ENCODE measurements at places on chromosomes 11 and 22.

GRCh38 chr11:34613015-34613414 is 7.9 kb upstream of the EHF start:
- no peaks in the 10 kb centered on the region for H3K27me3 ChIP-seq
- H3K4me3 ChIP-seq = no peak overlapping the region
- H3K27ac ChIP-seq = no peak overlapping the region
- no peaks in the 10 kb centered on the region for H3K36me3 ChIP-seq
- no peak for DNase-seq

- no peak overlapping the region for H3K4me3 ChIP-seq
- H3K27ac ChIP-seq = no peak overlapping the region
These were observed 44.3 kb downstream of the ZNRF3 start for GRCh38 chr22:28927630-28928029.

- H3K4me1 ChIP-seq = peaks cover 44% of the 10 kb centered on the region
- no peaks in the 10 kb centered on the region for H3K36me3 ChIP-seq
- H3K4me3 ChIP-seq = no peak overlapping the region
- H3K27ac ChIP-seq = peak overlapping the region; percentile 74
- DNase-seq = peak; percentile 56
These were observed 45.5 kb downstream of the ADM start for GRCh38 chr11:10350334-10350733.

GRCh38 chr11:118918128-118918685 is 7.5 kb downstream of the BCL9L start:
- H3K4me1 ChIP-seq = peaks cover 80% of the 10 kb centered on the region
- peak; percentile 94 for DNase-seq
- peak overlapping the region; percentile 99 for H3K27ac ChIP-seq
- no peaks in the 10 kb centered on the region for H3K36me3 ChIP-seq

Measured in GM23248 (cell line).